ENCODE measurements at places on chromosomes 6 and 20.

DNA sequence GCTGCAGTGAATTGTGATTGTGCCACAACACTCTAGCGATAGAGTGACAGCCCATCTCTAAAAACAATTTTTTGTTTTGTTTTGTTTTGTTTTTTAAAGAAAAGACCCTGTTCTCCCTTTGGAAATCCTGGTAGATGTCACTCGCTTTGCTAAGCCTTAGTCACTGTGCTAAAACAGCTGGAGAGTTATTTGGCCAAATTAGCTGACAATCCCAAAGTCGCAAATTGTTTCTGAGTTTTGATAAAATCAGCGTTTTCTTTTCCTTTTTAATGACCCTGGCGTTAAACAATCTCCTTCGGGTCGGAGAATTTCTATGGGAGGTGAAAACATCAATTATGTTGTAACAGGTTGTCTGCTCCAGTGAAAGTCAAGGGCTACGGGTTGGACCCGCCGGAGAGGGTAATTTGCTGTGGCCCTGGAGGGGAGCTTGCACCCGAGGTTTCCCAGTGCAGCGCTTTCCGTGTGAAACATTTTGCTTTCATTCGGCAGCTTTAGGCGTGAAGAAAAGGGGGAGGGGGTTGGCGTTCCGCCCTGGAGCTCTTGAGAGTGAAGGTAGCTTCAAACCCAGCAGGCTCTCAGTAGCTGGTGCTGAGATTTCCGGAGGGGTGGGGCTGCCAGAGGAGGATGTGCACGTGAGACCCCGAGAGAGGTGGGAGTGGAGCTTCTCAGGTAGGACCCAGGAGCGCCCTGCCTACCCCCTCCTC is 296.6 kb downstream of the PHACTR1 start:
- DNase-seq, result no peak

DNA sequence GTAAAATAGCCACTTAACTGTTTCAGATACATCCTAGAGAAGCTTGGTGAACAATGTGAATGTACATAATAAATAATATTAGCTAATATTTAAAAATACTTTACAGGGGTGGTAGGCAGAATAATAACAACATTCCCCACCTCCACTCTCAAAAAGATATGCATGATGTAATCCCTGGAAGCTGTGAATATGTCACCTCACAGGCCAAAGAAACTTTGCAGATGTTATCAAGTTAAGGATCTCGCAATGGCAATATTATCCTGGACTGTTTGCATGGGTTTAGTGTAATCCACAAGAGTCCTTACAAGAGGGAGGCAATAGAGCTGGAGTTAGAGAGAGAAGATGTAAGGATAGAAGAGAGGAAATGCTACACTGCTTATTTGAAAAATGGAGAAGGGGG is 7.0 kb upstream of the PTPRK start:
- DNase-seq, result no peak

DNA sequence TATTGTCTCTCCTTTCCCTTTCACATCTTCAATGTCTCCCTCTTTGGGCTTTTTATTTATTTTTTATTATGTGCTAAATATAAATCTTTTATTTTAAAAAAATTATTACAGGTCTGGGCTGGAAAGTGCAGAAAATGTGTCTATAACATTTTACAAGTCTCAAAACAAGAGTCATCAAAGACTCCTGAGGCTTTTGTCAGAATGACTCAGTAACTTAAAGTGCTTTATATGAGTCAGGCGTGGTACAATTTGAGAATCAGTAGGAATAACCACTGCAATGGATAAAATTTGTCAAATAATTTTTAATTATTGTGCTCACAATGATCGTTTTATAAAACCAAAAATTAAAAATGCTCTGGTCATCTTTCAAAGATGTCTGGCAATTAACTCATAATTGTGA is 193.9 kb downstream of the MMUT start:
- DNase-seq, result no peak

- no peak for DNase-seq
These were observed 37.8 kb downstream of the PPP1R16B start for GRCh38 chr20:38843346-38843745.

DNA sequence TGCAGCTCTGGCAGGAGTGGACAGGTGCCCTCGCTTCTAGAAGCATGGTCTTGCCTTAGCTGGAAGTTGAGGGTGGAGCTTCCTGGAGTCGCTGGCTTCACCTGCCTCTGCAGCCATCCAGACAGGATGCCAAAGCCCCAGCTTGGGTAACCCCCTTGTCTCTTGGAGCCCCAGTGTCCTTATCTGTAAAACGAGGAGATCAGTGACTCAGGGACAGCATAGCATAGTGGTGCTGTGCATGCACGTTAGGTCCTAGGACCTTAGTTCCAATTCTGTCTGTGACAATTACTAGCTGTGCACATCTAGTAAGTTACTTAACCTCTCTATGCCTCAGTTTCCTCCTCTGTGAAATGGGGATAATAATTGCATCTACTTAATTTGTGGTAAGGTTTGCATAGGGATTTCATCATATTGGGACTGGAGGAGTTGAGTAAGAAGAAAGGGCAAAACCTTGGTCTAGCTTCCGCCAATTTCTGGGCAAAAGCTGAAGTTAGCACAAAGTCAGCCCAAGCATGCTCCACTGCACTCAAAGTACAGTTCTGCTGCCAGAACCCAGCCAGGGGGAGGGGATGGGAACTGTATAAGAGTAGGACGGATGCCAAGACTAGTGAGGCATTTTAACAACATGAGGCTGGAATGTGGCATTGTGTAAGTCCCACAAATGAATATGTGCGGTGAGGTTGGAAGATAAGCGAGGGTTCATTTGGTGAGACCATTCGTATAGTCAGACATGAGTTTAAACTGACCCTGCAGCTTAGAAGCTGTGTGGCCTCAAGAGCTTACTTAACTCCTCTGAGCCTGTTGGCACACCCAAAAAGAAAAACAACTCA is 24.5 kb downstream of the TOX2 start:
- DNase-seq, result no peak

DNA sequence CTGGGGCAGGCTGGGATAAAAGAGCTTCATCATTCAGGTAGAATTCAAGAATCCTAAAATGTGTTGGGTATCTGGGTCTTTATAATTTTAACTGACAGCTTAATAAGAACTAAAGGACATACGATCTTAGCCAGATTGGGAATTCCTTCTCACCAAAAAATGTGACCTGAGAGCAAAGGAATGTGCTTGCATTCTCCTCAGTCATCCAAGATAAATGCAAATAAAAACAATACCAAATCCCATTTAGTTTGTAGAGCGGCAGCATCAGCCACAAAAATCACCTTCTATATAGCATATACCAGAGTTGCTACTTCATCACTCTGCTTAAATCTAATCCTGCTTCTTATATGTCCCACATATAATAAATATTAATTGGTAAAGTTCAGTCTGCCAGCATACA is 16.9 kb downstream of the USP49 start:
- no peak for DNase-seq

GRCh38 chr6:108714766-108715414 is 133.3 kb upstream of the ARMC2 start:
- DNase-seq, result no peak

Measured in activated T-helper 1 cell treated with anti-CD3 and anti-CD28 coated beads, Interleukin-2, amount 50 U/mL, for 16 hours (primary cell).